ENCODE measurements at places on chromosomes 1 and 21.

DNA sequence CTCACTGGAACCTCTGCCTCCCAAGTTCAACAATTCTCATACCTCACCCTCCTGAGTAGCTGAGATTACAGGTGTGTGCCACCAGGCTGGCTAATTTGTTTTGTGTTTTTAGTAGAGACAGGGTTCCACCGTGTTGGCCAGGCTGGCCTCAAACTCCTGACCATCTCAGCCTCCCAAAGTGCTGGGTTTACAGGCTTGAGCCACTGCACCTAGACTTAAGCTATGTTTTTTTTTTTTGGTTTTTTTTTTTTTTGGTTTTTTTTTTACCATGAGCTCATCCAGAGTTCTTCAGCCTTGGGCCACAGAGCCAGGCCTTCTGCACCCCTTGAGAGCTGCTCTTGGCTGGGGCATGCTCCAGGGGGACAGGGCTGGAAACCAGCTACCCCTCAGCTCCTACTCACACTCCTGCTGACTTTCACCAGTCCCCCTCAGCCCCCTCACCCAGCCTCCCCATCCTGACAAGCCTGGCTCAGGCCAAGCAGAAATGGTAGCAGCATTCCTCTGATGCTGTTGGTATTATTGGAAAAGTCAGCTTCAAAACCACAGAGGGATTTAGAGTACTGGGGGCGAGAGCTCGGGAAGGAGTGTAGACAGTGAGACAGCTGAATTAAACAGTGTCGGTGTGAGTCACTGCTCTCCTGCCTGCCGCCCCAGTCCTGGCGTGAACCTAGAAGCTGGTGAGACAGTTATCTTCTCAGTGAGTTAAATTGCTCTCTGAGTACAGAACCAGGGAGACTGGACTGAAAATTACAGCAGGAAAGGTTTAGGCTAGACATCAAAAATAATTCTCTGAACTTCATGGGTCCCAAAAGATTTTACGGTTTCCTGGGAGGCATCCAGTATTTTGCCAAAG, 63.7 kb downstream of the NAV1 start:
- no peak for DNase-seq

DNA sequence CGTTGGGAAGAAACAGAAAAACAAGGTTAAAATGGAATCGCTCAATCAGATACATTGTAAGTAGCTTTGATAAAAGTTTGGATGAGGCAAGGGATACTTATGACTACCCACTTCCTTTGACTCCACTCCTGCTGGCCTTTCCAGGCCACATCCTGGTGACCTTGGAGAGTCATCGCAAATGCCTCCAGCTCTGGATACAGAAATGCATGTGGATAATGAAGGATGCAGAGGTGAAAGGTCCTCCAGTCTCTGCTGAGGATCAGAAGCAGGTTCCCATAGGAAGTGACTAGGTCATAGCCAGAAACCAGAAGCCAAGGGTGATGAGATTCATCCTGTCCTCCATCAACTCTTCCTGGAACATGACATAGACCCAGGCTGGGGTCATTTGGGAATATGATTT, 6.2 kb upstream of the CAMK1G start:
- DNase-seq, result no peak

DNA sequence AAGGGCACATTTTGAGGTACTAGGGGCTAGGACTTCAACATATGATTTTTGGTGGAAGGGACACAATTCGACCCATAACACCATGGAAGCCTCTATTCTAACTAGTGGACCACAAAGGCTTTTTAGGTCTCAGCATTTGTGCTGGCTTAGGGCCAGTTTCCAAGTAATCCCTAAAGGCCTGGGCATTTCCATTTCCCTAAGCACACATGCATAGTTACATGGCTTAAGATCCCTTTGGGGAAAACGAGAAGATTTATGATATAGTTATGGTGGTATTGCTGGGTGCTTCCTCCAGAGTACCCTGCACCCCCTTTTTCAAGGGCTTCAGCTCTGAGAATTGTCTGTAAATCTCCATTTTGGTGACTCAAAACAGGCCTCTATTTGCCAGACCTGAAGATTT, 28.2 kb upstream of the TMEM54 start:
- DNase-seq, result no peak

GRCh38 chr1:37752583-37753471, 12.1 kb downstream of the EPHA10 start:
- no peak for DNase-seq

DNA sequence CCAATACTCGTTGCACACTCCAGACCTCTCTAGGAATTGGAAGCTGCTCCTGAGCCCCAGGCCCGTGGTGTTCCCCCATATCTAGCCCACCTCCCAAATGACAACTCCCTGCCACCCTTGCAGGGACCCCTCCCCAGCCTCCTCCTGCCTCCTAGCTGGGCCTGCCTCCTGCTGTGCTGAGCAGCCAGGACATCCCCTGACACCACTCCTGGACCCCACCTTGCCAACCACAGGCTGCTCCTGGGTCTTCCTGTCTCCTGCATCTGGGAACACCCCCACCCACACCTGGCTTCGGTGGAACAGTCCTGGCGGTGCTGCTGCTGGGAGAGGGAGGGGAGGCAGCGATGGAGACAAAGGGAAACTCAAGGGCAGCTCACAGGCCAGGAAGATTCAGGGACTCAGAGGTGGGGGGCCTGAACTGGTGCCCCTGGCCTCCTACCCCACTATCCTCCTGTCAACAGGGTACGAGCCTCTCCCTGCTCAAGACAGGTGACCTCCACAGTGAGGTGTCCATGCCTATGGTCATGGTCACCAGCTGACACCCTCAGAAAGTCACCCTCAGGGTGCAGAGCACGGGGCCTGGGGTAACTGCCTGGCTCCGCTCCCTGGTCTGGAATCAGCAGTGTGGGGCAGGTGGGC, 81.2 kb downstream of the RIPK4 start:
- DNase-seq, result no peak

GRCh38 chr1:188794969-188795368, 1682.7 kb downstream of the BRINP3 start:
- no peak for DNase-seq

DNA sequence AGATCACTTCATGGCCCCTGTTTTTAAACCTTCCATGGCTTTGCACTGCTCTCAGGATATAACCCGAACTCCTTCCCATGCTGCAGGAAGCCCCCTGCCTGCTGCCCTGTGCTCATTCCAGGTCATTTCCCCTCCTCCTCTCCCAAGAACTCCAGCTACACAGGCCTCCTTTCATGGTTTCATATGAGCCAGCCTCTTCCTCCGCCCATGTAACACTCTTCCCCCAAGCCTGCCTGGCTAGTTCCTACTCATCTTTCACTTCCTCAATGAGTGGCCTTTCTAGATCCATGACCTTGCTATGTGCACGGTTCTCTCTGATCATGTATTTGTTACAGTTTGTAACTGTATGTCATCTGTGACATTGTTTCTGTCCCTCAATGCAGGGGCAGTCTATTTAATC, 3.1 kb upstream of the NCF2 start:
- DNase-seq, result no peak

DNA sequence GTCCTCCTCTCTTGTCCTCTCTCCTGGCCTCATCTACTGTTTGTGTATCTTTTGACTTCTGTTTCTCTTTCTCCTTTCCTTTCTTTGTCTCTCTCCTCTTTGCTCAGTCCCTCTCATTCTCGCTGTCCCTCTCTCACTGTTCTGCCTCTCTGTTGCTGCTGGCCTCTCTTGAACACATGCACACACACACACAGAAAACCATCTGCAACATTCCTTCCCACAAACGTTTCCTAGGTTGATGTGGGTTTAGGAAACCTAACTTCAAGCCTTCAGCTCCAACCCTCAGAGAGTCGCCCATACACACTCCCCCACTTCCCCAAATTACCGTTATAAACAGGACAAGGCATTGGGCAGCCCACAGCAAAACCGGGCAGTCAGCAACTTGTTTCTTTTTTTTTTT, 10.9 kb upstream of the SSBP3 start:
- no peak for DNase-seq

- DNase-seq, result no peak
These were observed 11.2 kb upstream of the MYOG start for GRCh38 chr1:203097001-203097400.

DNA sequence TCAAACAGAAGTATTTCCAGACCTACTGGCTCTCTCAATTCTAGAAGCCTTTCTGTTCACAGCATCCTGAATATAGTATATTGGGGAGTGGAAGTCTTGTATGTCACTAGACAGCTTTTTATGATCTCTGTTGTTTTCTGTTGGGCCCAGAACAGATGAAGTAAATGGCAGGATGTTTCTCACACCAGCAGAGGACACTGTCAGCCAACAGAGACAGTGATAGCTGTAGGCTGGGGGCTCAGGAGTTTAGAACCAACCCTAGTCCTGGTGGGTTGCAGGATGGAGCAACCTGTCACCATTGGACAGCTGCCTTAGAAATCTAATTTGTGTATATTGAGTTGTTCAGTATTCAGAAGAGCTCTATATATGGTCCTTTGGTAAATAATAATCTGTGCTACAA, 16.9 kb downstream of the AGO1 start:
- DNase-seq, result no peak

DNA sequence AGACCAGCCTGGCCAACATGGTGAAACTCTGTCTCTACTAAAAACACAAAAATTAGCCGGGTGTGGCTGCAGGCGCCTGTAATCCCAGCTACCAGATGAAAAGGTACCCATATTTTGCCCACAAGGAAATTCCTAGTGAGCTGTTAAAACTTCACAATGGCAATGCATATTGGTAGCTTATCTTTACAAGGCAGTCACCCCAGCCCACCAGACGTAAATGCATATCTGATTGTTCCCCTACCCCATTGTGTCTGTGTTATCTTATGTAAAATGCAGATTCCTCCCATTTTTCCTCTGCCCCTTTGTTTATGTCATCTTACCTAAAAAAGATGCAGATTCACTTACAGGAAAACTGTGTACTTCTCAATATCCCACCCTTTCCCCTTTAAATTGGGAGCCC, 103.1 kb upstream of the SLC2A1 start:
- no peak for DNase-seq

- no peak for DNase-seq
These were observed 25.2 kb upstream of the PLA2G2C start for GRCh38 chr1:20211511-20211931.

GRCh38 chr1:50430010-50430405, 6.8 kb upstream of the DMRTA2 start:
- no peak for DNase-seq
